ENCODE measurements at places on chromosomes 5 and 9.

GRCh38 chr5:121189342-121190305, 662.1 kb upstream of the FTMT start:
- peak; percentile 3 for DNase-seq

DNA sequence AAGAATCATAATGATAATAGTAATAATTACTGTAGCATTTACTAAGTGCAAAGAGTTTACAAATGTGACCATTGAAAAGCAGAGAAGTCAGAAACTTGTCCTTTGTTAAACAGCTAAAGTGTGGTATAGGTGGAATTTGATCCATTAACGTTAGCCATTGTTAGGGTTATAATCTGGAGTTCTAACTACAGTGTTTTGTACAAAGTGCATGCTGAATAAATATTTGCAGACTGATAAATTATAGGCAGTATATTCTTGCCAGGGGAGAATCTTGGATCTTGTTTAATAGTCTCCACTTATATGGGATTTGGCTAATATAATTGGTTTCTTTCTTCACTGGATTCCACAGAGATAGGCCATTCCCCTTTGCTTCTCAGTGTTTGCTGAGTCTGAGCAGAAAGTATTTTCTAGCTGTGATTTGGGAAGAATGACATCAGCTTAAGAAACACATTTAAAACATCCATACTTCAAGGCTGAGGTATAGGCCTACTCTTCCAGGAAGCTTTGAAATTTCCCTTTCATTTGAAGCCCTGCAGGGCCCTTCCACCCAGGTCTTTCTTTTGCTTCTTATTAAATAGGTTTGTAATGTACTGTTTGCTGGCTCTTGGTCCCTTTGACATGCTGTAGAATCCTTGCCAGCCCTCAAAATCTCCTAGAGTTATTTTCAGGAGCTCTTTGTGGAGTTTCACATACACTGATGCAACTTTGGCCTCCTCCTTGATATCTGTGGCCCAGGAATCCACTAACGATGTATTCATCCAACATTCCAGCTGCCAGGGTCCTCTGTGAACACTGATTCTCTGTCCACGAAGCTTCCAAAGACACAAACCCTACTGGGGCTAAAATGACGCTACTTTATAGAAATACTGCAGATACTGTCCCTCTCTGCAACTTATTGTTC, 51.4 kb downstream of the ATP10B start:
- no peak for DNase-seq

DNA sequence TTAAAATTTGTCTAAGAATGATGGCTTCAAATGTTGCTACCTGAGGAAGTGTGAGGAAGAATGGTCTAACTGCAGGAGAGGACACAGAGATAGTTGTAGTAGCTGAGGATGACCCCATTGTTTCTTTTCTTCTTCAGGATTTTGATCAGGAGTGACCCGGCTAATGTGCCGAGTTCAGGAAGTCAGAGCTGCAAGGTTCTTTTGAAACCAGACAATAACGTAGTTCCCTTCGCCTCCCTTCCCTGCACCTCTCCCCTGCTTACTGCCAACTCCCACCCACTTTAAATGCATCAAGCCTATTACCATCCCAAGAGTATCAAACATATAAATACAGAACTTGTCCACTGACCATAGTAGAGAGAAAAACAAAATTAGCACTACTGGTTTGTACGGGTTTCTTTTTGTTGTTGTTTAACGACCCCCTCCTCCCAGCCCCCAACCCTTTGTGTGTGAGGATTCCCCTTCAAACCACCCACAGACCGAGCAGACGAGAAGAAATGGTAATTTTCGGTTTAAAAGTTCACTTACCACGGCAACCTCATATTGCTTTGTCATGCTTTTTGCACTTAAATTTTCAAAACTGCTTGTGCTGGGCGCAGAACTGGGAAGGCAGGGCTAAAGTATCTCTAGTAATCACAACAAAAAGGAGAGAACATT, 23.5 kb upstream of the ELAVL2 start:
- DNase-seq: no peak

- no peak for DNase-seq
Measured at GRCh38 chr9:2624051-2624682, 2.6 kb downstream of the VLDLR start.

DNA sequence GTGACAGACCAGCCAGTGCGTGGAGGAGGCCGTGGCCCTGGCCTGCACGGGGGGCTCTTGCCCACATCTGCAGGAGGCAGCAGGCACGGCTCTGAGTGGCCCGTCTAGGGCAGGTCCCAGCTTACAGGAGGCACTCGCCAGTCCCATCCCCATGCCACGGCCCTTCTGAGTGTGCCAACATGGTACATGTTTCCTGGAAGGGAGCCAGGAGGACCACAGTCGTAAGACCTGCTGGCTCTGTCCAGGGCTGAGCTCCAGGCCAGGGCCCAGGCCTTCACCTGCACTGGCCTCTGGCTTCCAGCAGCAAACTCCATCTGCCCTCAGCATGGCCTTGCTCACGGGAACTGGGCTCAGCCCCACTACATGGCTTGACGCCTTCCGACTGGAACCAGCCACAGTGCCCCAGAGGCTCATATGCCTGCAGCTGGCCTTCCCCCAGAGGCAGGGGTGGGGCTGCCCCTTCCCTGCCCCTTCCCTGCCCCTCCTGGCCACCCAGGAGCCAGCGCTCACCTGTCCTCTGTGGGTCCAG, 3.8 kb downstream of the NKD2 start:
- DNase-seq: no peak

DNA sequence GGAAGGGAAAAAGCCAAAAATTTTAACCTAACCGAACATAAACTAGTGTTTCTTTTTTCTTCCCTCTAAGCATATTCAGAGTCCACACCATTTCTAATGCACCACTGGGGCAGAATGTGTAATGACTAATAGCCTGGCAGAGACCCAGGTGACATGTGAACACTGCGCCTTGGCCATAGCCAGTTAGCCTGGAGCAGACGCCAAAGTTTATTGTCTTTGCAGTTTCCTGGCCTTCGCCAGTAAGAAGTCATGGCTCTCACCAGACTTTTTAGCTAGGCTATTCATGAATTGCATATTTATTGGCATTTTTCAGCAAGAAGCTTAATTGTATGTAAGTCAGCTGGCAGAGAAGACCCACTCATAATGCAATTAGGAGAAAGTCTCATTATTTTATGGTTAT, 182.8 kb upstream of the SLC27A6 start:
- DNase-seq: no peak

- no peak for DNase-seq
Measured at GRCh38 chr9:35294066-35294465, 132.3 kb downstream of the UNC13B start.

DNA sequence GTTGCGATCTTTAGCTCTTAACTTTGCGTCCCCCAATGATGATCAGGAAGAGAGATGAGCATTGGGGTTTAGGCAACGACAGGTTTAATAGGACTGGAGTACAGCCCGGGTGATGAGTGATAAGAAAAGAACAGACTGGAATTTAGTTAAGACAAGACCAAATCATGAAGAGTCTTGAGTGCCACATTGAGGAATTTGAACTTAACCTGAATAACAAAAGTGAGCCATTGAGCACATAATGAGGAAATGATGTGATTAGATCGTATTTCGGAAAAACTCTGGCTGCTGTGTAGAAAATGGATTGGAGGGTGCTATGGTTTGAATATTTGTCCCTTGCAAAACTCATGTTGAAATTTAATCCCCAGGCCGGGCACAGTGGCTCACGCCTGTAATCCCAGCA, 83.2 kb upstream of the MELK start:
- DNase-seq: no peak

DNA sequence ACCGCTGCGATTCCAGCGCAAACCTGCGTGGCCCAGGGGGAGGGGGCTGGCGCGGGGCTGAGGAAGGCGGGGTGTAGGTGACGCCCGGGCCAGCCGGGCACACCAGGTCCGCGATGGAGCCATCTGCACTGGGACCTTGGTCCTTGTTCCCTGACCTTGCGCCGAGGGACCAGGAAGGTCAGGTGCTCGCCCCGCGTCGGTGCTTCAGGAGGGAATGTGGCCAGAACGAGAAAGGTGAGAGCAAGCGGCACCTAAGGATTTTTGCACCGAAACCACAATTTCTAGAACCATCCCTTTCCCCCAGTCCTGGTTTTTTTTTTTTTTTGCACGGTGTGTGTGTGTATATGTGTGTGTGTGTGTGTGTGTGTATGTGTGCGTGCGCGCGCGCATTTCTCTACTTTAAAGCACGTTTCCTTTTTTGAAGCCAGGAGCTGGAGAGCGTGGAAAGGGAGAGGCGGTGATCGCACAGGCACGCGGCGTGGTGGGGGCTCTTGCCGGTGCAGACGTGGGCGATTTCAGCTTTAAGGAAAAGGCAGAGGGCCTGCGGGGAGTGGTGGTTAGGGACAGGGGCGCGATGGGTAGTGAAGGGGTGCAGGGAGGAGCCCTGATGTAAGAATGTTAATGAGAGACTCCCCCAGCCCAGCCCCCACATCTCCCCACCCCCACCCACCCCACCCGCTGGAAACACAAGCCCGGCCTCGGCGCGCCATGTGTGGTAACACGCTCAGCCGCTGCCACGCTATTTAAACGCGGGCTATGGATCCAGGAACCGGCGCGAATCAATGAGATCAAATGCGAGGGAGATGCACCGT, at the start of gene NPR3:
TSS of gene NPR3 (plus strand) at position 772 of the 812 bp plus-strand sequence. CDS start 456 bp downstream, outside the sequence.
- DNase-seq: no peak

GRCh38 chr5:61332358-61332749, 296 bp downstream of the ZSWIM6 start:
- DNase-seq: no peak

DNA sequence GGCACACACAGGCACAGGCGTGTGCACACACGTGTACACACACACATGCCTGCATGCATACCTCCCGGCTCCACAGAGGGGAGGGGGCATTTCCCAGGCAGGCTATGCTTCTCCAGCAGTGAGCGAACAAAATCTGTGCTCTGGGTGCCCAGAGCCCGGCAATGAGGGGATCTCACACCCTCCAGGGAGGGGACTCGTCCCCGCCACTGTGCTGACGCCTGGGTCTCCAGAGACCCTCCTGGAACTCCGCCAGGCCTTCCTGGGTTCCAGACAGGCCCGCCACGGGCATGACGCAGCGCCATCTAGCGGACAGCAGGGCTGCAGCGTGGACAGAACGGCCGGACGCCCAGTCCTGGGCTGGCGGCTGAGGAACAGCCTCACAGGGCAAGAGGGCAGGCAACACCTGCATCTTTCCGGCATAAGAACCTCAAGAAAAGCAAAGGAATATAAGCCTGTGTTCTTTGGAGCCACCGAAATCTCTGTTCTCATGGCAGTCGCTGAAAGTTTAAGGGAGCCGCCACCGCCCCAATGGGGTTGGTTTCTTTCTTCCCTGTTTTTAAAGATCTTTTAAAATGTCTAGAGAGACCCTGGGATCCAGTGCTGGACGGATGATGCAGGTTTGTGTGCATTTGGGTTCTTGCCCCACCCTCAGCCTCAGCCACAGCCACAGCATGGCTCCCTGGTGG, 135.6 kb upstream of the PPP1R26 start:
- peak; percentile 31 for DNase-seq

DNA sequence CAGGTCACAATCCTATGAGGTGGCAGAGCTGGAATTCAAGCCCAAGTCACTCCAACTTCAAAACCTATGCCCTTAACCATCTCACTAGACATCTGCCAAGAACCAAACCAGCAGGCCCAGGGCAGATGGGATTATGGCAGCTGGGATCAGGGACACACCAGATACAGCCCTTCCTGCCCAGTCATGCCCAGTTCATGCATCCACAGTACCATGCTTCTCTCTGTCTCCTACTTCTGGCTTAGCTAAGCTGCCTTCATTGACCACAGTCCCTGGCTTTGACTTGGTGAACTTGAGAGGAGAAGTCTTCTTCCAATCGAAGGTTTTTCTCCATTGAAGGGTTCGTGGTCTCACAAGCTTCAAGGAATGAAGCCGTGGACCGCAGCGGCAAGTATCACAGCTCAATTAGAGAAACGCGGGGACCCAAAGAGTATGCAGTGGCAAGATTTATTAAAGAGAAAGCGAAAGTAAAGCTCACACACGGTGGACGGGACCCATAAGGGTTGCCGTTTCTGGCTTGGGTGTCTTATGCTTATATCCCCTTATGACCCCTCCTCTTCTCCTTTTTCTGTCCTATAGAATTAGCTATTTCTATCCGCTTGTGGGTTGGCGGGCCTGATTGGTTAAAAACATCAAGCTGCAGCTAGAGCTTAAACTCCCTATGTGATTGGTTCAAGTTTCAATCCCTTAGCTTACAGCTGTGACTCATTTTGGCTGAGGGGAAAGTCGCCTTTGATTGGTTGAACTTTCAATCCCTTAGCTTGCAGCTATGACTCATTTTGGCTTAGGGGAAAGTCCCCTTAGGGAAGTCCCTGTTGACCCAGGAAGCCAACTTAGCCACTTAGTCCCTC, 101.2 kb downstream of the TRIM36 start:
- DNase-seq: no peak

- no peak for DNase-seq
Measured at GRCh38 chr9:102273952-102274351, 535.5 kb upstream of the GRIN3A start.
